Activated T-helper 17 cell treated with anti-CD3 and anti-CD28 coated beads, Interleukin-2, amount 50 U/mL, for 72 hours (primary cell): ENCODE measurements at places on chromosomes 1 and 21. TPM values are rescaled to one million over a fixed set of nuclear protein-coding genes. Genes with fewer than 3 reads are reported as not detected.

Gene TMEM183A
- total RNA-seq, result 50.1 TPM

Gene ESPN
- 0.71 TPM for total RNA-seq

Gene HTR1D
- not detected for total RNA-seq

Gene AADACL4
- not detected for total RNA-seq

Gene ARHGEF16
- total RNA-seq, result not detected

Gene GPR37L1
- not detected for total RNA-seq

Gene PRKACB
- 26.2 TPM for total RNA-seq

Gene CASZ1
- total RNA-seq, result 4.3 TPM

Gene SEMA4A
- 17.6 TPM for total RNA-seq

Gene SLC30A10
- total RNA-seq, result not detected

Gene KCNK1
- total RNA-seq, result 10.0 TPM

Gene SPRR2F
- total RNA-seq, result not detected

Gene C1orf53
- 0.78 TPM for total RNA-seq

Gene PRDM16
- not detected for total RNA-seq

DNA sequence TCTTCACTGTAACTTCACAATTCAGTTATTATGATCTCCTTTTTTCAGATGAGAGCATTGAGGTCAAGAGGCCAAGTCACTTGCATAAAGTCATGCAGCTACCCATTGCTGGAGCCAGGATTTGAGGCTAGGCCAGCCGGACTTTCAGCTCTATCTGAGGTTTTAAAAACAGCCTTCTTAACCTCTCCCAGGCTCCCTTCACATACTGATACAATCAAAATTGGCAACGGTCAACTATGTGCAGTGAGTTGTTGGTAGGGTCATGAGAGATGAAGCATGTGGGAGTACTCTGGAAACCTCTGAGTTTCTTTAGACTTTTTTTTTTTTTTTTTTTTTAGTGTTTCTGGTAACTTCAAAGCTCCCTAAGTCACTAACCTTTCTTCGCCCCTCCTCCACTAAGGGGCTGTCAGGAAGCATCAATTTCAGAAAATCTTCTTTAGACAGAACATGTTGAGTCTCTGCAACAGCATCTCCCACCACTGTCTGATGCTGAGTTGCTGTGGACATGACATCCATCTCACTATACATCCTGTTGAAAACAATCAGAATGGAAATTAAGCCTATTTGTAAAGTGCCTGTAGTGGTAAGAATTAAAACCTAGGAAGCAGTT lies 201.8 kb downstream of the SIPA1L2 start:
- no peak for ATAC-seq

DNA sequence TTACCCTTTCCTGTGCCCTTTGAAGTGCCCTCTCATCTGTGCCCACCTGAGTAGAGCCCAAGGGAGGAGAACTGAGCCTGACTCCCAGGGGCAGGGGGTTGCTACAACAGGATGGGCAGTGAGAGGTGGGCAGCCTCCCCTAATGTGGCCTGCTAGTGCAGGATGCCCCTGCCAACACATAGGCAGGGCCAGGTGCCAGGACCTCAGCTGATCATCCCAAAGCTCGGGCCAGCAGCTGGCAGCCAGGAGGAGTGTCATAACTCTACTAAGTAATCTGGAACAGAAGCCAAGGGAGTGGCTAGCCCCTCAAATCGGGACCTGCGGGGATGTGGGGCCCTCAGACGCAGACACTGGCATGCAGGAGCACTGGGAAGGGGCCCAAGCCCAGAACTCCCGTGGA lies 208.8 kb upstream of the RAB4A start:
- no peak for ATAC-seq

DNA sequence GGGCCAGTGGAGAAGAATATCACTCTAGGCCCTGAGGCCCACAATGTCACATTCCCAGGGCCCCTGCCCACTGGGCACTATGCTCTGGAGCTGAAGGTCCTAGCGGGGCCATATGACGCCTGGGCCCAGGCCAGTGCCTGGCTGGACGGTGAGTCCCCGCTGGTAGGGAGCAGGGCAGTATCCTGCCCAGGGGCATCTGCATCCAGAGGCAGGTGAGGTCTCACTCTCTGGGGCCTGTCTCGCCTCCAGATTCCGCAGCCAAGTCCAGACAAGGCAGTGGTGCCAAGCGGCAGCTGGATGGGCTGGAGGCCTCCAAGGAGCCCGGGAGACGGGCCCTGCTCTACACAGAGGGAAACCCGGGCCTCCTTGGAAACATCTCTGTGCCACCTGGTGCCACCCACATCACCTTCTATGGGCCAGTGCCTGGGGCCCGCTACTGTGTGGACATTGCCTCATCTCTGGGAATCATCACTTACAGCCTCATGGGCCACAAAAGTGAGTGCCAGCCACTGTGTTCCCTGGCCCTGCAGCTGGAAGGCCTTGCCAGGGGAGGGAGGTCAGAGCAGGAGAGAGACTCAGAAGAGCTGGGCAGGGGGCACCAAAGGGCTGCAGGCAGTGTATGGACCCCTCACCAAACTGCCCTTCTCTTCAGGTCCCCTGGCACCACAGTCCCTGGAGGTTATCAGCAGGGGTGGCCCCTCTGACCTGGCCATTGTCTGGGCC lies 11.1 kb upstream of the PTPN7 start:
- ATAC-seq, result peak; percentile 45

DNA sequence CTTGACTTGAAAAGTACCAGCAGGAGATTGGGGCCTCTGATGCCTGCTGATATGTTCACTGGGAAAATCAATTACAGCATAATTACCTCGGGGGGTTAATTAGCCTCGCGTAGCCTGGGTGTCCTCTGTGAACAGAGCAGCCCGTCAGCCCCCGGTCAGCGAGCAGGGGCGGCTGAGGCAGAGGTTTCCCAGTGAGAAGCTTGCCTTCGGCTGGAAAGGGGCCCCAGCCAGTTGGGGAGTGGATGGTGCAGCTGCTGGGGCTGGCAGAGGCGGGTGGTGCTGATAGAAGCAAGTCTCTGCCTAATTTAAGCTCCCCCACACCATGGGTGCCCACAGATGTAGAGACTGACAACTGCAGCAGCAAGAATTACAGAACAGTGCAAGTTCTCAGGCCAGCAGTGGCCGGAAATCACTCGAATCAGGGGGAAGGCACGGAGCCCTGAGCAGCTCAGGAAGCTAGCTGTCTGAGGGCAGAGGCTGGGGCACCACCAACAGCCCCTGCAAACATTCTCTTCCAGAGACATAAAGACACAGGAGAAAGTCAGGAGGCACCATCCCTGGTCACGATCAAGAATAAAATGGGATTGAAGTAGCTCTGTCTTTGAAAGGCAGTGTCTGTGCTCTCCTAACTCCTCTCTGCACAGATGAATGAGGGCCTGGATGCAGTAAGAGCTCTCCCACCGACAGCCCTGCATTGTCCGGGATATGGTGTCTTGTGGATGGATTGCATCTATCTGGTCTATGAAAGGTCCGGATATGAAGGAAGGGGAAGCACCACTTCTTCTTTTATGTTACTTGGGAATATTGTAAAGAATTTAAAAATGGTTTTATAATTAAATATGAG lies 166.5 kb upstream of the CD34 start:
- no peak for ATAC-seq

DNA sequence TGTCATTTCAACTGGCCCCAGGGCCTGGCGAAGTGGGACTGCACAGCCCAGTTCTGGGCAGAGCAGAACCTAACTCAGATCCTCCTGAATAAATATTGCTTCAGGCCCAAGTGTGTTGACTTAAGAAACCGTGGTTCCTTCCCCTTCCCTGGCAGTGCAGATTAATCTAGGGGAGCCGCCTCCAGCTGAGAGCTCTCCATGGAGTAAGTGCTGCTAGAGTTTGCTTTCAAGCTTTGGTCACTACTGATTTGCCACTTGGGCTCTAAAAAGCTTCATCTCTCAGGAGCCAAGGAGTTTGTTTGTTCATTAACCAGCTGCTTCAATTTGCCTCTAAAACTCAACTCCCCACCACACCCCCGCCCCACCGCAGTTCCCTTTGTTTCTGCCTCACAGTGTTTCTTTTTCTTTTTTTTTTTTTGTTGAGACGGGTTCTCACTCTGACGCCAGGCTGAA lies 112.1 kb downstream of the DTL start:
- ATAC-seq, result no peak

DNA sequence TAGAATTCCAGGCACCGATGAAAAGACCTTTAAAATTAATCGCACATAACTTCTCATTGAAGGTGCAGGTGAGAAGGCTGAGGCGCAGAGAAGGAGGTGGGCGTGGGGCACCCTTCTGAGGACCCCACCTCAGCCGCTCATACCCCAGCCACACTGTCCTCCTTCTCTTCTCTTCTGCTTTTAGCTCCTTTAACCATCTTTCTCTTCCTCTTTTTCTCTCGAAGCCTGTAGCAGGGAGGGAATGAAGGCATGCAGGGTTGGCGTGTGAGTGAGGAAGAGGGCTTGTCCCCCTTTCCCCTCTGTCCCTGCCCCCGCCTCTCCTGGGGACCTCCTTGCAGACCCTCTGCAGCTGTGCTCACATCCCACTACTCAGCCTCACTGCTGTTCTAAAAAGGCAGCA lies 57.8 kb upstream of the CACNA1E start:
- no peak for ATAC-seq

GRCh38 chr1:2595261-2595811 lies 8.8 kb downstream of the PRXL2B start:
- ATAC-seq, result no peak

DNA sequence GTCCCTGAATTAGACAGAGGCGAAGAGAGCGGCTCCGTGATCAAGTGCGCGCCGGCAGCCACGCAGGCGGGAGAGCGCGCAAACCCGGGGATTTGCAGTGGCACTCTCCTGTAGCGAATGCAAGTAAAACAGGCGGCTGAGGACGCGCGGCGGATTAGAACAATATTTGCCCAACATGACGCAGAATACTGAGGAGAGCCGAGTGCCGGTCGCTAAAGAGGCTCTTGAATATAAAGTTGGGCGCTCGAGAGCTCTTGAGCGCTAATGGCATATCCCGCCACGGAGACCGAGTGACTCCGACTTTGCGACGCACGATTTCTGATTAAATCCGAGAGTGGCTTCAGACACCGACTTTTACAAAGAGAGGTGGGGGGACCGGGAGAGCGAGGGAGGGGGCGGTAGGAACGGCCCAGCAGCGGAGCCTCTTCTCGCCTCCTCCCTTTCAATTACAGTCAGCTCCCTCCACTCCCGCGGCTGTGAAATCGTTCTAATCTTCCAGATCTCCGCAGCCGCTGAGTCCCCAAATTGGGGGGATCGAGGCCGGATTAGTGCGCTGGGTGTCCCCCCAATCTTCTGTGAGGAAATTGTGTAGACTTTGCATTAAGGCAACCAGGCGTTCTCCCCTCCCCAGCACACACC lies 2.3 kb downstream of the PAX7 start:
- no peak for ATAC-seq

DNA sequence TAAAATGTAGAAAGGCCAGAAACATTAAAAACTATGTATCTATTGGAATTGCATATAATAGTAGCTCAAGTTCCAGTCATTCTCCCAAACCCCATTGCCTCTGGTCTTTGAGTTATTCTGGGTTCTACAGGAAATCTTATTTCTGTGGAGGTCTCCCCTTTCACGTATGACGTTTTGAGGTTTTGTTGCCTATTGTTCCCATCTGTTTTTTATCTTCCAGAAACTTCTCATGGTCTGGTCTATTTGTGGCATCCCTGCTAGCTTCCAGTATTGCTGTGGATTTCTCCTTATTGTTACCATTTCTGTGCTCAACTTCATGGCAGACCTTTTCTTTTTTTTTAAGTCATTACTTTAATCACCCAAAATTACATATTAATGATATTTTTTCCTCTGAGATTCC lies 43.3 kb downstream of the DTL start:
- ATAC-seq, result no peak

- ATAC-seq, result no peak
Observed at GRCh38 chr1:211493876-211494653, 2.1 kb upstream of the RD3 start.

- ATAC-seq, result no peak
Observed at GRCh38 chr21:27464648-27465047, 497.8 kb upstream of the ADAMTS5 start.

DNA sequence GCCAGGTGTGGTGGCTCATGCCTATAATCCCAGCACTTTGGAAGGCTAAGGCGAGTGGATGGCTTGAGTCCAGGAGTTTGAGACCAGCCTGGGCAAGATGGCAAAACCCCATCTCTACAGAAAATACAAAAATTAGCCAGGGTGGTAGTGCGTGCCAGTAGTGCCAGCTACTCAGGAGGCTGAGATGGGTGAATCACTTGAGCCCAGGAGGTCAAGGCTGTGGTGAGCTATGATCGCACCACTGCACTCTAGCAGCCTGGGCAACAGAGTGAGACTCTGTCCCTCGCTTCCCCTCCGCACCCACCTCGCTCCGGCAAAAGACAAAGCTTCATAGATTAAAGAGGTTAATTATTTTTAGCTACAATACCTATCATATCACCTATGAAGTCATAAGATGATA lies 100.0 kb downstream of the HHAT start:
- ATAC-seq, result no peak

DNA sequence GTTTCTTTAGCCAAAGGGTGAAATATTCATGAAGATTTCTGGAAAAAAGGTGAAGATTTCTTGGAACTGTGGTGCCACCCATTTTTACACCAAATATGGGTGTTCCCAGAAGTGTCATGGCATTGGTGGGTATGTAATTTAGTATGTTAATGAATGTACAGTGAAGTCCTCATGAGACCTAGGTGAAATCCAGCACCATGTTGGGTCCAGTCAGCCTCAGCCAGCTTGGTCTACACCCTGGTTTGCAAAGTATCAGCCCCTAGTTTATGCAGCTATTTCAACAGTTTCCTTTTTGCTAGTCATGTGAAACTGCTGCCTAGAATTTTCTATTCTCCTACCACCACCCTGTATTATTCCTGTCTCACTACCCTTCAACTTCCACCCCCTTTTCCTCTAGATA lies 63.1 kb upstream of the CXADR start:
- ATAC-seq, result no peak

DNA sequence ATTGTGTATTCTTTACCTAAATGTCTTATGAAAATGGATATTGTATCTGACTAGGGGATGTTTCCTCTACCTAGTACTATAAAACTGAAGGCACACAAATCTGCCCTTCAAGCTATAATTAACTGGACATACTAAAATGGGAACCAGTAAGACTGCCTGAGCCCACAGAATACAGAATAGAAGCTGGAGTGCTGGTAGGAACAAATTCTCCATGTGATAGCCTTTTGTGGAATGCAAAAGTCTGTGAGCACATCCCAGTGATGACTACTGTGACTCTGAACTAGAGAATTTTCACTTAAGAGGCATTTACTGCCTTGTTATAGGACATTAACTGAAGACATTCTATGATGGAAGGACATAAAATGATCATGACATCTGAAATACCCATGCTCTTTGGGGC lies 30.3 kb downstream of the KIFAP3 start:
- ATAC-seq, result no peak

GRCh38 chr1:101632548-101633272 lies 364.0 kb downstream of the OLFM3 start:
- no peak for ATAC-seq

GRCh38 chr1:69088571-69088970 lies 479.2 kb upstream of the LRRC7 start:
- ATAC-seq, result no peak

- no peak for ATAC-seq
Observed at GRCh38 chr1:226429858-226430715, 22.2 kb upstream of the PARP1 start.

GRCh38 chr1:234848972-234849649 lies 239.1 kb upstream of the IRF2BP2 start:
- ATAC-seq, result no peak
